Activated B cell treated with CpG ODN at 0.5 μM for 24 hours (primary cell): ENCODE measurements at places on chromosomes 3 and 15. TPM values are rescaled to one million over a fixed set of nuclear protein-coding genes. Genes with fewer than 3 reads are reported as not detected.
A peak's percentile ranks its signal among the peaks of the same experiment; 100 is the strongest.

Gene LYZL4
- not detected in 2 replicates for total RNA-seq

Gene SCN5A
- total RNA-seq = 0.02 TPM in 1 of 2 replicates, not detected in the other

Gene HGD
- 0.78 and 1.0 TPM in 2 replicates for total RNA-seq

Gene GOLGA6D
- total RNA-seq = not detected in 2 replicates

Gene FOXL2NB
- total RNA-seq = not detected in 2 replicates

Gene ITGA11
- total RNA-seq = not detected in 2 replicates

Gene PRR20G
- total RNA-seq = not detected in 2 replicates

Gene SEC62
- total RNA-seq = 140 and 165 TPM in 2 replicates

Gene PRTG
- not detected in 2 replicates for total RNA-seq

Gene PLA2G4D
- total RNA-seq = not detected in 2 replicates

- no peak for DNase-seq
These were observed 104.5 kb upstream of the SATB1 start for GRCh38 chr3:18529631-18530030.

GRCh38 chr3:29065211-29065785, 215.6 kb upstream of the RBMS3 start:
- no peak for DNase-seq

DNA sequence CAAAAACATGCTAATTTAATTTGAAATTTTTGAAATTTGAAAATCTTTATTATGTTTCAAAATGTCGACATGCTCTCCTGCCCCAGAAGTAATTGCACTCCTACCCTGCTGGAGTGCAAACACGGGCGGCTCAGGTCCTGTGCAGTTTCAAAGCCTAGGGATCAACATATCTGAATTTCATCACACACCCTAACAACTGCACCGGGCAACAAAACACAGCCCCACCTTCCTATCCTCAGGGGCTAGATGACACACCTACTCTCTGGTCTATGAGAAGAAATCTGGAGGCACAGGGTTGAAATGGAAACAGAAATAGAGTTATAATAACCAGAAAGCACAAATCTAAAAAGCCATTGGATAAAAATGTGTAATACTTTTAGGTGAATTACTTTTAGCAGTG, 61.4 kb downstream of the BFSP2 start:
- DNase-seq = no peak

GRCh38 chr3:193772422-193772763, 179.4 kb downstream of the OPA1 start:
- DNase-seq = no peak

DNA sequence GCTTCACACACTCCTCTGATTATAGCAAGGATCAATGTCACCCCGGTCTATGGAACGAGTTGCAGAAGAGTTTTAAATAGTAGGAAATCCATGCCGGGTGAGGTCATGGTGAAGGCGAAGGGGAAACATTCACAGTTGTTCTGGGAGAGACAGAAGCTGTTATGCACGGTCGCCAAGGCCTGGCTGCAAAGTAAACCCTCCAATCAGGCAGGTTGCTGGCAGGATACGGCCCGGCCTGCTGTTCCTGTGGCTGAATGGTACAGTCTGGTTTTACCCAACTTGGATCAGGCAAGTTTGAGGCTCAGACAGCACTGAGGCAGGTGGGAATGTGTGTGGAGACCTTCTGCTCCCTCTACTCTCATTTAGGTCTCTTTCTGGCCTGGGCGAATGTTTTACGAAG, 45.3 kb upstream of the ATP2B2 start:
- no peak for DNase-seq

DNA sequence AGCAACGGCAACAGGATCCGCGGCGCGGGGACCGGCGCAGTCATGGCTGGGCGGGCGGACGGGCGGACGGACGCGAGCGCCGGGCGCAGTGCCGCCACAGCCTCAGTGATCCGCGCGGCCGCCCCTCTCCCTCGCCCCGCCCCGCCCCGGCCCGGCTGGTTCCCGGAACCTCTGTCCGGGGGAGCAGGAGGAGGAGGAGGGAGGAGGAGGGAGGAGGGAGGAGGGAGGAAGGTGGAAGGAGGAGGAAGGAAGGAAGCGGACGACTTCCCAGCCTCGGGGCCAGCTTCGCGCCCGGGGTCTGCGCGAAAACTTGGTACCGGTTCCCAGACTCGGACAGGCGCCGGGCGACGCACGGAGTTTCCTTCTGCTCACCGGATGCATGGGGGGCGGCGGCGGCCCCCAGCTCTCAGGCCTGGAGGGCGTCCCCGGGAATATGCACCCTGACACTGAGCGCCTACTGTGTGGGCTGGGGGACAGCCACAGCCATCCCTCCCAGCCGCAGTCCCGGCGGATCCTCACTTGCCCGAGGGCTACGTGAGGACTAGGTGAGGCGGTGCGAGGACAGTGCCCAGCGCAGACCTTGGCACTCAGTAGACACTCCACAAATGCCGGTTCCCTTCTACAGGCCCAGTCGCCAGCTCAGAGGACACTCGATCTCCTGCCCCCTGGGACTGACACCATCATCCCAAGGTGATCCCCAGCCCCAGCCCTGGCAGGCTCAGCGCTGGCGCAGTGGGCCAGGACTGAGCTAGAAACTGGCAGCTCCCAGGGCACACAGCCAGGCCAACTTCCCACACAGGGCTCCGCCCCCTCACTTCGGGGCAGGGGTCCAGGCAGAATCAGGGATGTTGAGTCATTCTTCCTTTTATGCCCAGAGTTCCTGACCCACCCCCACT, at the start of gene SHISA5:
Gene SHISA5 (minus strand): TSS at position 124 of the 896 bp plus-strand sequence. CDS start 80 bp downstream, at position 44.
- peak; percentile 57 for DNase-seq

- no peak for DNase-seq
These were observed 16.7 kb upstream of the SOX2 start for GRCh38 chr3:181694805-181695660.

DNA sequence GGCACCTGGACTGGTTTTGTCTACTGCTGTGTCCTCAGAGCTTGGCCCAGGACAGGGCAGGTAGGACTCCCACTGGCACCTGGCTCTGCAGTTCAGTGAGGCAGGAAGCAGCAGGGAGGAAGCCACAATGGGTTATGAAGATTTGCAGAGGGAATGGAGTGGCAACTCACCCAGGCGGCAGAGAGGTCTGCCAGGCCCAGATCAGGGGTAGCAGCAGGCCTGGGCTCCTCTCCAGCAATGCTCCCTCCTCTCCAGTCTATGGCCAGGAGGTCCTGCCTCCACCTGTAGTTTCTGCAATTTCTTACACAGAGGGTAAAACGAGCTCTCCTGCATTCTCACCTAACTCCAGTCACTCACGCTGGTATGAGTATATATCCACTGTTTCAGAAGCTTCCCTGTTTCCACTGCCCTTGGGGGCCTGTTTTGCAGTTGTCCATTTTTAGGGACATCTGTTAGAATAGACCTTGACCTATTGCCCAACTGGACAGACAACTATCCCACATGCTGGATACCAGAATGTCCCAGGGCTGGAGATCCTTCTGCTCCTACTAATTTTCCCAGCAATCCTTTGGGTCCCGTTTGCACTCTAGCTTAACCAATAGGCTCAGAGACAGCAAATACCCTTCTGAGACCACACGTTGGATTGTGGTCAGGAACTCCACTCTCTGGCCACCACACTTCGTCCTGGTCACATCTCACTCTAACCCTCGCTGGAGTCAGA, 35.2 kb downstream of the HMCES start:
- no peak for DNase-seq

GRCh38 chr15:89068325-89068784, 19.9 kb upstream of the ABHD2 start:
- DNase-seq = no peak

DNA sequence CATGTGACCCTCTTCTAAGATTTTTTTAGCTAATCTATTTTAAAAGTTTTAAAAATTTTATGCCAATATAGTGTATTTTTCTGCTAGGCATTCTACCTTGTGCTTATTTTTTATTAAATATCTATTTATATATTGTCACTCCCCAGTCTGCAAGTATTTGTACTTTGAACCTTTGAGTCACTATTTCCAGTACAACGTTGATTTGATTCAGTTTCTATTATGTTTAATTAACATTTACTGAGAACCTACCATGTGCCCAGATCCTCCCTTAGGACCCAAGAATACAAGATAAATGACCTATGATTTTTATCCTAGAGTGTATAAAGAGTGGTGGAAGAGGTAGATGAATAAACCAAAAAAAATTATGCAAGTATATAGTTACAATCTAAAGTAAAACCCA, 311.2 kb downstream of the DOCK3 start:
- no peak for DNase-seq

DNA sequence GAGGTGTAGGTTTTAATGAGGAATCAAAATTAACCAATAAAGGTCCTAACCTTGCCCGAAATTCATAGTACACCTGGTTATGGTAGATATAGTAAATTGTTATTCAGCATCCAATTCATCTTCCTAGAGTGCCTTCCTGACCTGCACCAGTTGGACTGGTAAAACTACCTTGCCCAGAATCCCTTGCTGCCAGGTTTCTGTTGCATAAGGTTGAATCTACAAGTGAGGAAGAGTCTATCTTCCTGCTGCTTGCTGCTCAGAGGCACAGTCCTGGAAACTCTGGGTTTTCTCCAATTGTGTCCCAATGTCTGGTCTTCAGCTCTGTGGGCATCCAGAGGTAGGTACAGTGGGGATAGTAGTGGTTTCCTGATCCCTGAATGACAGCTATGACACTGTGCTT, 17.3 kb downstream of the CCDC54 start:
- no peak for DNase-seq

- DNase-seq = no peak
These were observed 177.5 kb upstream of the LPP start for GRCh38 chr3:187976365-187976900.

- no peak for DNase-seq
These were observed 1088.7 kb downstream of the NSUN3 start for GRCh38 chr3:95151590-95151989.

DNA sequence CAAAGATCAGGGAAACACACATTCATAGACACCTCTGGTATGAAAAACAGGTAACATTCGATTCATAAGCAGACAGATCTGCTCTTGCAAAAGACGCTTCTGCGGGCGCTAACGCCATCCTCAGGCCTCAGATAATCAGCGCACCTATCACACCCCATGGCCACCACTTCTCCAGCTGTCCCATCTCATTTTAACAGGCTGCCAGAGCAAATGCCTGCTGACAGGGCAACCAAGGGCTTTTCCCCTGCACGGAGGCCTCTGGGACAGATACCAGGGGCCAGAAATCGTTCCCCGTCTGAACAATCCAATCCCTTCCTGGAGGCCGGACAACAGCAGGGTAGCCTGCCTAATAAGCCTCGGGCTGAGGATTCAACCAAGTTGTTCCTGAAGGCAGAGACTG, 15.2 kb downstream of the ABCC5 start:
- DNase-seq = no peak

- DNase-seq = no peak
These were observed 100.4 kb downstream of the PLSCR2 start for GRCh38 chr3:146368882-146369523.

DNA sequence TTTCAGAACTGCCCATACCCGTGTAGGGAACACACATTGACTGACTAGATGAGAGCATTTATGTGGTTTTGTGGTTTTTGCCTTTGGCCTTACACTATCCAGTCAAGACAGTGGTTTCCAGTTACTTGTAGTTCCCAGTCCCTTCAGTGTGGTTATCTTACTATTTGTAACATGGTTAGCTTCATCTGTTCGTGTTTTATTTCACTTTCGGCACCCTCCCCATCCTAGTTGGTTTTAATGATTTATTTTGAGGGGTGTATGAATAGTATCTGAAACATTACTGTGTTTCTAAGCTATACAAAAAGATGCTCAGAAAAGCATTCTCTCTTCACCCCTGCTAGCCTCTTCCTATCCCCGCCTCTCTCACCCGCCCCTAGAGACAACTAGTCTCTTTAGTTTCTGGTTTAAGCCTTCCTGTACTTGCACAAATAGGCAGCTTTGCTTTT, 14.1 kb downstream of the LYSMD4 start:
- DNase-seq = no peak

DNA sequence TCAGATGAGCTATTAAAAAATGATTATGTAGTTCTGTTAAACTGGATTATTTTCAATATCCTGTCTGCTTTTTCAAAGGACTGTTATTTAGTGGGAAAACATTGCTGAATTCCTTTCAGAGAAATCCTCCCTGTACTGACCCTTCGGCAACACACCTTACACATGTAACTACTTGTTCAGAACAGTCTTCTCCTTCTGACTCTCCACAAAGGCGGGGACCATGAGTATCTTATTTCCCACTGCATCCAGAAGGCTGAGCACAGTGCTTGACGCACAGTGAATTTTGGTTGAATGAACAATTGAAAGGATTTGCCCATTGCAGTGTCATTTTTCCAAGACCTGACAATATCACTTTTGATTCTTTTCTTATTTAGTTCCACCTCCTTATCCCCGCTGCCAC, 23.1 kb upstream of the CFAP161 start:
- DNase-seq = no peak

- DNase-seq = no peak
These were observed 30.0 kb downstream of the PDHB start for GRCh38 chr3:58403513-58404109.

- peak; percentile 40 for DNase-seq
These were observed 48.7 kb downstream of the BFSP2 start for GRCh38 chr3:133448478-133449122.

DNA sequence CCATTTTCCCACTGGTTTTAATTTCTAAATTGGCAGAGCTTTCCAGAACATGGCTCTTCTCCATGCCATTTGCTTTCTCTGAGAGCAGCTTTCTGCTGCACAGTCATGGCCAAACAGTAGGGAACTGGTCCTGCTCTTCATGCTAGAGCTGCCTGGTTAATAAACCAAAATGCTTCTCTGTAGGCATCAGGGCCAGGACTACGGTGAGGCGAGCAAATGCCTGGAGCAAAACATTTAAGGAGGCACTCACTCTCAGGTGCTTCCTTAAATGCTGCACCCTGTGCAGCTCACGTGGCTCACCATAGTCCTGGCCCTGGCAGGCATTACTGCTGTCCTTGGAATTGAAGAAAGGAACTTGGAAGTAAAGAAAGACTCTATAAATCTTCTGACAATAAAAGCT, 48.5 kb upstream of the PPP2R3A start:
- DNase-seq = no peak

DNA sequence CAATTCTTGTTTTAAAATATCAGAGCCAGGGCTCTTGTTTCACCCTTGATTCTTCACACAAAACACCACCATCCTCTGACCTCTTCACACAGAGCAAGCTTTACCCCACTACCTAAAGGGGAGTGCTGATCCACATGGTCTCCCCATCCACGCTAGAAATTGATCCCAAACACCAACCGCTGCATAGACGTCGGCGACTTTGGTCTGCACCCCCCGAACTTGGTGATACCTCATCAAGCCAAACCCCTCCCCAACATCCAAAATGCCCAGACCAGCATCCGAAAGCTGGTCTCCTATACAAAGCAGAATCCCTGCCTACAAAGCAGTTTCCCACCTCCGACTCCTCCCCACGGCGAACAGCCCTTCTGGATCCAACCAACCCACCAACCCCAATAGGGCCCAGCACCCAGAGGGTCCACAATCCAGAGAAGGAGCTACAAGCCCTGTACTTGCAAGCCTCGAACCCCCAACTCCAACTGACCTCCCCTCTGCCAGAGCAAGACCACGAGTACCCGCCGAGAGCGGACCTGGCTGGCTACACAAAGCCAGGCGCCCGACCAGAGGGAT, 25.8 kb upstream of the MTHFS start:
- no peak for DNase-seq

DNA sequence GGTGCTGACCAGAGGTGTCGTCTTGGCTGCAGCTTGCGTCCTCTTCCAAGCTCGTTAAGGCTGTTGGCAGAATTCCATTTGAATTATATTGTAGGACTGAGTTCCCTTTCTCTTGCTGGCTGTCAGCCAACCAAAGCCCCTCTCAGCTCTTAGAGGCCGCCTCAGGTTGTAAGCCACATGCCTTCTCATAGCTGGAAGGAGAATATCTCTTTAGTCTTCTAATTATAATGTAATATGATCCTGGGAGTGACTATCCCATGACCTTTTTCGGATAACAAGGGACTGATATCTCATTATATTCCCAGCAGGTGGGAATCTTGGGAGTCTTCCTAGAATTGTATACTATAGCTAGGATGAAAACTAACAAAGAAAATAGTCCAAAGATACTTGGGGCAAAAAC, 4.8 kb downstream of the SCG5 start:
- DNase-seq = no peak
